ENCODE measurements at places on chromosomes 4 and X. TPM values are rescaled to one million over a fixed set of nuclear protein-coding genes. Genes with fewer than 3 reads are reported as not detected.

- peak; percentile 86 for ATAC-seq
Observed at GRCh38 chrX:40402831-40403533, 177.8 kb upstream of the ATP6AP2 start.

DNA sequence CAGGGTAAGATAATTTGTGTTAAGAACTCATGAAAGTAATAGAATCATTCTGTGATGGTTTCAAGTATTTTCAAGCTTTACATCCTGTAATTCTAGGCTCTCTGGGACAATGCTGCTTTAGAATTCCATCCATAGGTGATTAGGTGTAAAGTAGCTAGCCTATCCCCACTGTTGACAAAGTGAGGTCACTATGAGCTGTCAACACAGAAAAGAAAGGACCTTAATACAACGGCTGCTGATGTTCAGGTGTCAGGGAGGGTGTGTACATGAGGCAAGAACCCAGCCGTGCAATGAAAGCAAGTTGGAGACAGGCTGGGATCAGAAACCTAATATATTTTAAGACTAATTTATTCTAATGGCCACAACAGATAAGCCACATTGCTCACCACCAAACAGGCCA, 36.8 kb upstream of the SH3RF1 start:
- ATAC-seq: peak; percentile 99

- no peak for ATAC-seq
Observed at GRCh38 chr4:87050596-87050995, 115.8 kb downstream of the AFF1 start.

DNA sequence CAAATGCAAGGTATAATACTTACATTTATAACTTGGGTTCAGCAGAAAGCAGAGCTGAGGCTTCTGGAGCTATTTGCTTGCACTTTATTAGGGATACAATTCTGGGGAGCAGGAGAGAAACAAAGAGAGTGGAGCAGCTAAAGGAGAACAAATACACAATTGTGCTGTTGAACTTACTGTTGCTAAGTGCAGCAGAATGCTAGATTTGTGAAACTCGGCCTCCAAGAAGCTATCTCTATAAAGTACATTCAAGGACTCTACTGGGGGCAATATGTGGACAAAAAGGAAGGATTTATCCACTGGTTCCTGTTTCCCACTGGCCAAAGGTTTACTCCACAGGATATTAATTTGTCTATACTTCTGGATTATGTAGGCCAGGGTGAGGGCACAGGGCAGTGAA, 86.8 kb downstream of the PPP1R2C start:
- no peak for ATAC-seq

GRCh38 chr4:53064609-53065008, 202.5 kb downstream of the RASL11B start:
- ATAC-seq: no peak

- ATAC-seq: no peak
Observed at GRCh38 chr4:140769209-140769608, 13.0 kb upstream of the TBC1D9 start.

Gene CT45A1
- total RNA-seq: not detected

Gene SLC4A4
- 0.96 TPM for total RNA-seq

Gene CLNK
- total RNA-seq: 0.08 TPM

Gene IL2
- not detected for total RNA-seq

Gene ARSD
- total RNA-seq: 33.3 TPM

Gene GDPD2
- total RNA-seq: 0.96 TPM

Data from esophagus mucosa (tissue), 1 donor.